NCI-H1930 (cell line): ENCODE measurements at places on chromosomes 1 and 21.

- DNase-seq = no peak
Measured at GRCh38 chr1:204464187-204464631, 30.4 kb downstream of the PIK3C2B start.

GRCh38 chr1:7549277-7550161 is 221.6 kb upstream of the VAMP3 start:
- DNase-seq = no peak

- DNase-seq = no peak
Measured at GRCh38 chr1:169949139-169949538, 55.4 kb upstream of the SCYL3 start.

DNA sequence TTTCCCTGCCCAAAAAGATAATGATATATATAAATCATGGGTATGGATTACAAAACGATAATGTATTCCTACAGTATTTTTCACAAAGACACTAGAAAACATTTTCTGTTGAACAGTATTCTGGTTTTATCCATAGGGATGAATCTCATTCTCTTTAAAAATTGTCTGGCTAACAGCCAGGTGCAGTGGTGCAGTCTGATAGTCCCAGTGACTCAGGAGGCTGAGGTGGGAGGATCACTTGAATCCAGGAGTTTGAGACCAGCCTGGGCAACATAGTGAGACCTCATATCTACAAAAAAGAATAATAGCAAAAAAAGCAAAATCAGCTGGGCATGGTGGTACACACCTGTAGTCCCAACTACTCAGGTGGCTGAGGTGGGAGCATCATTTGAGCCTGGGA is 23.3 kb downstream of the PIP5K1A start:
- DNase-seq = no peak

DNA sequence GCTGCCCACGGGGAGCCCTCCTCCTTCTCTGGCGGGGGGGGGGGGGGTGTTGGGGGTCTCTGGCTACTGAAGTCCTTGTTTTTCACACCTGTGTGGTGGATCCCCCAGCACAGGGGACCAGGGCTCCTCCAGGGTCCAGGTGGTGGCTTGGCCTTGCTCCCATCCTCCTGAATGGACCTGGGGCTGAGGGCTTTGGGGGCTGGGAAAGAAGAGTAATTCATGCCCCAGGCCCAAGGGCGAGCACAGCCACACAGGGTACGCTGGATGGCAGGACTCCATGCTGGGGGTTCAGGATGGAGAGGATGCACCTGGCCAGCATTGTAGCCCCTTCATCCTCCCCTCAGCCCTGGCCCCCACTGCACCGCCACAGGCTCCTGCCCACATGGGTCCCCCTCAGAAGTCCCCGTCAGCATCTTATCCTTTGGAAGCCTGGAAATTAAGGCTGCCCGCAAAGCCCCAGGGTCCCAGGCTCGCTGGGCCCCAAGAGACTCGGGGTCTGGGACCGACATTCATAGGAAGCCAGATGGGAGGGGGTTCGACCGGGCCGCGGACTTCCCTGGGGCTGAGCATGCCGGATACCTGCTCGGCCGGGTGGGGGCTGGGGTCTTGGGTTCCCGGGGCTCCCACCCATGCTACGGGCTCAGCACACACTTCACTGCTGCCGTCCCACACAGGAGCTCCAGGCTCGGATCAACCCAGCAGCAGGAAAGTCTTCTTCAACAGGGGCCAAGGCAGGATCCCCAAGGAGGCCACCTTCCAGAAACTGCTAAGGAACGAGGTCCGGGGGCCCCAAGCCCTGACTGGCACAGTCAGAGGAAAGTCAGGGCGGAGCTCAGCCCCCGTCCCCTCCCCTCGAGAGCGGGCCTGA is 49.0 kb upstream of the ACTRT2 start:
- no peak for DNase-seq

GRCh38 chr1:243718893-243719292 is 131.2 kb downstream of the AKT3 start:
- no peak for DNase-seq

GRCh38 chr1:7127322-7128075 is 342.2 kb downstream of the CAMTA1 start:
- DNase-seq = no peak

- DNase-seq = no peak
Measured at GRCh38 chr1:201655910-201656309, 117.0 kb downstream of the NAV1 start.

GRCh38 chr1:6503884-6504602 is 12.6 kb upstream of the PLEKHG5 start:
- no peak for DNase-seq

DNA sequence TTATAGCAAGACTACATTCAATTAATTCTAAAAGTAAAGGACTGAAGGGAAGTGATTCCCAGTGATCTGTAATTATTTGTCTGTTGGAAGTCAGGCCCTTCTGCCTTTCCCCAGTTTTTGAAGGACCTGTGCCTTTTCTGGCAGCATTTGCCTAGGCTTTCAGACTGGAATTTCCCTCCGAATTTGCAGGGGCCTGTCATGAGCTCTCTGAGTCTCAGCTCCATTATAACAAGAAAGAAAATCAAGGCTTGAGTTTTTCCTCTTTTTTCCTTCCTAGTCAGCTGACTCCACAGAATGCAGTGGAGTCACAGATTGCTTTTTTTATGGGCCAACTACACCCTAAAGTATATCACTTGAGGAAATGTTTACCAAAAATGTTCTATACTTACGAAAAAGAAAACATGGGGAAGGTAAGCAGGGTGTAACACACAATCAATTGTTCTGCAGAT is 1.1 kb downstream of the NR5A2 start:
- DNase-seq = no peak

- no peak for DNase-seq
Measured at GRCh38 chr1:78919150-78919549, 87.4 kb downstream of the ADGRL4 start.

DNA sequence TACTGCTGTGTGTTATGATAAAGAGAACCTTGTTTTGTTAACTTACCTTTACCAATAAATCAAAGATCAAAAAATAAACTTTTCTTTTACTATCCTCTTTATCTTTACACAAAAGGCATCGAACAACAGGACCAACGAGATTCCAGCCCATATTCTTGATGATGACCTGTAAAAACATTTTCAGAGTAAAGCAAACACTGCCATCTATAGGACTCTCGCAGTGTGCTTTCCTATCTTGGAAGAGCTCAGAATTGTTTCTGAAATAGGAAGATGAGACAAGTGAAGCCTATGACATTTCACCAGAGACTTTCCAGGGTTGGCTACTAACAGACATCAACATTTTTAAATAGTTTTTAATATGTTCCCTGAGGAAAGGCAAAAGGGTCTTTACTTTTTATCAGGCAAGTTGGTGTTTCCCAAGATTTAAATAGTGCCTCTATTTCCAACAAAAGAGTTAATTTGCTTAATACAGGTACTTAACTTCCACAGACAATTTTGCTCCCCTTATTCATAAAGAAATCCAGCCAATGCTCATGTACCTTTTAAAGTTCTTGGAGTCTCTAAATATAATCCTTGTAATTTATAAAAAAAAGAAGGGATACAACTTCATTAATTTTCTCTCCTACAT is 7.3 kb downstream of the GLMN start:
- peak; percentile 30 for DNase-seq

GRCh38 chr1:60342569-60342968 is 269.0 kb upstream of the C1orf87 start:
- DNase-seq = no peak

DNA sequence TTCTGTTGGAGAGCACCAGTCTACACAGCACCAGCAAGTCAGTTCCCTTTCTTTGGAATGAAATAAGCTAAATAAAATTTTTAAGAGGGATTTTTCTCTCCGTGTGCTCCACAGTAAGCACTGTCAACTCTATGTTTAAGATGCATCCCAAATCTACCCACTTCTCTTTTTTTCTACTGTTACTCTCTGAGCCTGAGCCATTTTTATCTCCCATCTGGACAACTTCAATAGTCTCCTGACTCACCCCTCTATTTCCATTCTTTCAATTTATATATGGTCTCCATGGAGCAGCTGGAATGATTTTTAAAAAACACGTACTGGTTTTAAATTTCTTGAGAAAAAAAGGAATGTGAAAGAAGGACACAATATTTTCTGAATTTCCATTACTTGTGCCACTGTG is 24.7 kb upstream of the CCT8 start:
- DNase-seq = no peak

GRCh38 chr1:60296794-60297193 is 223.2 kb upstream of the C1orf87 start:
- no peak for DNase-seq

- no peak for DNase-seq
Measured at GRCh38 chr1:36555041-36555440, 72.3 kb upstream of the CSF3R start.

GRCh38 chr1:170498876-170499275 is 33.1 kb upstream of the GORAB start:
- no peak for DNase-seq

- no peak for DNase-seq
Measured at GRCh38 chr1:102466487-102466886, 469.8 kb upstream of the OLFM3 start.

DNA sequence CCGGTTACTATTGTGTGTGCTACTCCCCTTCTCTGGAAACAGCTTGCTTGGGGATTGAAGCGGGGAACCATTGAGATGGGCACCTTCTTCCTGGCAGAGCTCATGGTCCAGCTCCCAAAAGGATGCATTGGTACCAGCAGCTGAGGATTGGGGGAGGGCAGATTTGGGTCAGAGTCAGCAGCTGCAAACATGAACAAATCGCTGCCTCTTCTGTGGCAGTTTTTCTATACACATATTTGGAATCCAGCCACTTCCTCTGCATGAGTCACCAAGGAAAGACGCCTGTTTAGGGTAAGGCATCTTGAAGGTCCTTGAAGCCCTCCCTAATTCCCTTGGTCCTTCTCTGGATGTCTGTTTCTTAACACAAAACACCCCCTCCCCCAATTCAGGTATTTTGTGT is 104.7 kb downstream of the DAB1 start:
- DNase-seq = no peak

DNA sequence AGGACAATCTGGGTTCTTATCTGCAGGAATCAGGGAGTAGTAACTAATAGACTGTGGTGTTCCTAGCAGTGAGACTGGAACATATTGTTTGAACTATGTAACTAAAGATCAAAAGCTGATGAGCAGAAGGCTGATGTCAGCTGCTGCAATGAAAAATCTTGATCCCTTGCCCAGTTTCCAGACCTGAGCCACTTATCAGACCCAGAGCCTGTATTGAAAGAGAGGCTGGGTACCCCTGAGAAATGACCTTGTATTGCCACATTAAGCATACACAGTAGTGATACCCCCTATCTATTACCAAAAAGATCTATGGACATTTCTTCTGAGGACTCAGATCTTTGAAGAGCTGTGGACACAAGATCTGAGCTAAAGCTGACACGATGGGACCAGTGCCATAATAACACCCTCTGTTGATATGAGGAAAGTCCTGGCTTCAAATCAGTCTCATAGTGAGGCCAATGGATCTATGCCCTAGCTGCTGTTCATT is 178.0 kb upstream of the GALNT2 start:
- no peak for DNase-seq

GRCh38 chr1:20083178-20083944 is 13.4 kb downstream of the PLA2G5 start:
- DNase-seq = no peak

DNA sequence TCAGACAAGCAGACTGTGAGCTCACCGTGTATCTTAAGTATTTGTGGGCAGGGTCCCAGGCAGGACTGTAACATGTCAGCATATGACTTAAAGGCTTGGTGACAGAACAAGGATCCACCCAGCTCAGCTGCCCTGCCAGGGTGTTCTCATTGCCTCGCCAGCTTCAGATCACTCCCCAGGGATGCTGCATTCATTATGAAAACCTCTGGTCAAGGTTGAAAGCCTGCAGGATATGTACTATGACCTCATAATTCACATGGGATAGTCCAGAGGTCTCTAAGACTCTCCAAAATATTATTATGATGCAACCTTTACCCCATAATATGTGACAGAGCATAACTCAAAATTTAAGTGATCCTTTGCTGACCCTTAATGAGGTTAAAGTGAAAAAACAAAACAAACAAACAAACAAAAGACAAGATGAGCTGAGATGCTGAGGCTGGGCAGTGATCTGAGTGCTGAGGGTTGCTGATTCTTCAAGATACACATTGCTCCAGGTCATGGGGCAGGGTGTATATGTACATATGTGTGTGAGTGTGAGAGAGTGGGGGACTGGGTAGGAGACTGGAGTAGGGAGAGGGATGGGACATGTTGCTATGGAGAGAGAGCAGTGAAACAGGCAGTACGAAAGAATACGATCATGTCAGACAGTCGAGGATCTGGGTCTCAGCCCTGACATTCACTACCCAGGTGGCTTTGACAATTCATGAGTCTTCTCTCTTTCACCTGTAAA is 98.8 kb upstream of the DUSP10 start:
- no peak for DNase-seq

GRCh38 chr1:154557248-154557938 is 1.1 kb downstream of the UBE2Q1 start:
- no peak for DNase-seq

DNA sequence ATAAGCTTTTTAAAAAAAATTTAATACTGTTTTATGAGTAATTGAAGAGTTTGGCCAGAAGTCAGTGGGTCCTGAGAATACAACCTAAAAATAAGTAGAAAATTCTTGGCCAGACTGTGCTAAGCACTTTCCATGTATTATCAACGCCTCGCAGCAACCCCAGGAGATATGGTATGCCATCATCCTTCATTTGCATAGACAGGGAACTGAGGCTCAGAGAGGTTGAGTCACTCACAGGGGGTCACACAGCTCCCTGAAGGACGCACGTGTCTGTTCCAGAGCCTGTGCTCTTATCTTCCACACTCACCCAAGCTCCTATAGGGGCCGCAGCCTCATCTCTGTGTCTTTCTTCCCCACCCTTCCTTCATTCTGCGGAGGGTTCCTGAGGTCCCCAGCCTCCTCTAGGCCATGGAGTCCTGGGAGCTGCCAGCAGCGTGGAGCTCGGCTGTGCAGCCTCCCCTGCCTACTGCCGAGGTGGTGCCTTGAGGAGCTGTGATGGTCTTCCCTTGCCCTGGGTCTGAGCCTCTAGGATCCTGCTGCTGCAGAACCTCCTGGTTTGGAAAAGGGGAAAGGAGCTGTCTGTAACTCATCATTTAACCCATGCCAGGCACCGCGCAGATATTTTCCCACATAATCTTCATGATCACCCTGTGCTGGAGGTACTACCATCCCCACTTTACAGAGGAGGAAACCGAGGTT is 30.3 kb upstream of the ECE1 start:
- no peak for DNase-seq
